ENCODE measurements at places on chromosomes 3 and 15.

GRCh38 chr15:63075984-63076713 lies 33.6 kb downstream of the TPM1 start:
- no peak for DNase-seq

GRCh38 chr15:76987896-76988860 lies 6.7 kb upstream of the PSTPIP1 start:
- no peak for DNase-seq

DNA sequence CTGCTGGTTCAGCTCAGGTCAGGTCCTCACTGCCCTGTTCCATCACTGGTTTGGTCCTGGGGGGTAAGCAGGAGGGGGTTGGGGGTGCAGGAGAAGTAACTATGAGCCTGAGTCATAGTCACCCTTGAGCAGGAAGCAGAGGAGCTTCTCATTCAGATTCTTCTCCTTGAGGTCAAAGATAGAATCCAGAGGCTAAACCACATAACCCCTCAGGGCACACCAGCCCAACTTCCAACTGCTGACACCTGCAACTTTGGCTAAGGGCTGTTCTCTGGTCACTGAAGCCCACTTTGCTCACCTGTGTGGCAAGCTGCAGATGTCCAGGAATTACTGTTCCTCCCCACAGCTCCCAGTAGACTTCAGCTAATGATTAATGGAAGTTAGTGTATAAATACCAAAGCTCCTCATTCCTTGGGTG lies 48.8 kb upstream of the LRRFIP2 start:
- no peak for DNase-seq

DNA sequence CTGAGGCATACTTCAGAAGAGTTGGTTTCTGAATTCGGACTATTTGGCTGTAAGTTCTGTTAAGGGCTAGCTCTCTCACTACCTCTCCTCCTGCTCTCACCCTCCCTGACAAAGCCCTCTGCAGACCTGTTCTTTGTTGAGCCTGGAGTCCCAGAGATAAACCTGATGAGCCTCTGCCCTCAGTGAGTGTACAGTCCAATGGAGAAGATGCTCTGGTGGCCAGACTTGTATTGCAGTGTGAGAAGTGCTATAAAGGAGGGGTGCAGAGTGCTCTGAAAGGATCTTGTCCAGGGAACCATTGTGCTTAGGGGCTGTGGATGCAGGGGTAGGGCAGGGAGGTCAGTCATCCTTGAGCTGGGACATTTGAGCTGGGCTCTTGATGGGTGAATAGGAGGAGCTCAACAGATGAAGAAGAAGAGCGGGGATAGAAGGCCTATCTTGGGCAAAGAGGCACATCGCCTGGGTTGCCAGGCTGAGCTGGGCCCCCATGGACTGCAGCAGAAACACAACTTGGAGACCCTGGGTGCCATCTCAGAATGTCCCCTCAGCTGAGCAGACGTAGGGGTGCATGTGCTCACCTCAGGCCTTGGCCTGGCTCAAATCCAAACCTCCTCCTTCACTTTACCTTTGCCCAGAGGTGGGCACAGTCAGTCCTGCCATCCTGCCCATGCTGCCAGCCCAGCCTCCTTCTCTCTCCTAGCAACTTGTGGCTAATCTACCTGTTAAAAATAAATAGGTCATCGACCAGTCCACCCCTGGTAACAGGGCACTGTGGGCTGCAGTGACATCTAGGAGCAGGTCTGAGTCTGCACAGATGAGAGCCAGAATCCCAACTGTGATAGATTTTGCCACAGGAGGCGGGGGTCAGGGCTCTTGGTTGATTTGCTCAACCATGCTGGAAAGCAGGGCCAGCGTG lies 3.3 kb downstream of the CAND2 start:
- DNase-seq: no peak

GRCh38 chr3:151504606-151505005 lies 43.7 kb upstream of the IGSF10 start:
- DNase-seq: no peak

DNA sequence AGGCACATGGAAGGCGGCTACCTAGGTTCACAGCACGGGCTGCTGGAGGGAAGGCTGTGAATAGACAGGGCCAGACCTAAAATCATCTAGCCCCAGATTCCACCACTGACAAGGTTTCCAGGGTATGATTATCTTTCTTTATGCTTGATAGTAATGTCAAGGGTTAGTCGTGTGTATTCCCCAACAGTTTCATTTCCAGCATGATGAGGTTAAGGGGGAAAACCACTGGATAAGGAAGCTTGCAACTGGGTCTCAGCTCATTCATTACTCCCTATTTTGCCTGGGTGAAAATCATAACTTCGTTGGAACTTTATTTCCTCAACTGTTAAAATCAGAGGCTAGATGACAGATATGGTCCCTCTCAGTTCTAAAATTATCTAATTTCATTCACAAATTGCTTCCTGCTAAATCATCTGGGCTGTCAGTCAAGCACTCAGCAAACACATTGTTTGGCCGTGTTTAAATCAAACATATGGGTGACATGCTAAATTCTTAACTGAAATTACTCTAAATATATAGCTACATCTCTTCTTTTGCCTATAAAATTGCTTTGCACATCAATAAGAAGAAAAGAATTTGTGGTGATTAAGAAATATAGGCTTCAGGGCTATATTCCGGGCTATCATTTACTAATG lies 111.7 kb downstream of the CYP19A1 start:
- no peak for DNase-seq

GRCh38 chr15:74839526-74840395 lies 3.2 kb downstream of the ULK3 start:
- DNase-seq: no peak

DNA sequence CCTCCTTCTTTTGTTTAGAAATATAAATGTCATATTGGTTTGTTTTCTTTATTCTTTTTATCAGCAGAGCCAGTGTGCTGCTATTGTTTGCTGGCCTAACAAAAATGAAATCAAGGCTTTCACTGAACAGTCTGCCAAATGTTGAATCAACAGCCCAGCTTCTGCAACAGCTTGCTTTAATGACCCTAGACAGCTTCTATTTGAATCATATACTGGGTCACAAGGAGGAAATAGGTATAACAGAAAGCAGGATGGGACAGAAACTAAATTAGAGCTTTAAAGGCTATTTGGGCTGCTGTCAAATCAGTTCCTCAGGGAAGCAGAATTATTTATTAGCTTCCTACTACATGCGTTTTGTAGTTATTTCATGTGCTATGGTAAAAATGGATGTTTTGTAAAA lies 12.1 kb upstream of the DNAJC13 start:
- DNase-seq: peak; percentile 62

GRCh38 chr3:94336046-94336753 lies 273.3 kb downstream of the NSUN3 start:
- DNase-seq: peak; percentile 63

DNA sequence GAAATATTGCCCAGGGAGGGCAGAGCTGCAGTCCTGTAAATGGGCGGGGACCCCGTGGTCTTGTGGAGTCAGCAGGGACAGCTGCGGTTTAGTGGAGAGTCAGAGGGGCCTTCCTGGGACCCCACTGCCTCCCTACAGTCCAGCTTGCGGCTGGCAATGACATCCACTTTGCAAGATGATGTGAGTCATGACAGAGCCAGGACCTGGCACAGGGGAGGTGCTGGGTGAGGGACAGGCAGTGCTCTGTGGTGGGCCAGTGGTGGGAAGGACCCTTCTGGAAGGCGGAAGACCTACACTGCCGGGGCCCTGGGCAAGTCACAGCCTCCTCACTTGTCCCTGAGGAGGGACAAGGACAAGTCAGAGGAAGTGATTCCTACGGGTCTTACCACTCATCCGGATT lies 17.8 kb downstream of the APBA2 start:
- DNase-seq: no peak

- peak; percentile 57 for DNase-seq
Observed at GRCh38 chr3:56800130-56800831, 1.5 kb downstream of the ARHGEF3 start.

DNA sequence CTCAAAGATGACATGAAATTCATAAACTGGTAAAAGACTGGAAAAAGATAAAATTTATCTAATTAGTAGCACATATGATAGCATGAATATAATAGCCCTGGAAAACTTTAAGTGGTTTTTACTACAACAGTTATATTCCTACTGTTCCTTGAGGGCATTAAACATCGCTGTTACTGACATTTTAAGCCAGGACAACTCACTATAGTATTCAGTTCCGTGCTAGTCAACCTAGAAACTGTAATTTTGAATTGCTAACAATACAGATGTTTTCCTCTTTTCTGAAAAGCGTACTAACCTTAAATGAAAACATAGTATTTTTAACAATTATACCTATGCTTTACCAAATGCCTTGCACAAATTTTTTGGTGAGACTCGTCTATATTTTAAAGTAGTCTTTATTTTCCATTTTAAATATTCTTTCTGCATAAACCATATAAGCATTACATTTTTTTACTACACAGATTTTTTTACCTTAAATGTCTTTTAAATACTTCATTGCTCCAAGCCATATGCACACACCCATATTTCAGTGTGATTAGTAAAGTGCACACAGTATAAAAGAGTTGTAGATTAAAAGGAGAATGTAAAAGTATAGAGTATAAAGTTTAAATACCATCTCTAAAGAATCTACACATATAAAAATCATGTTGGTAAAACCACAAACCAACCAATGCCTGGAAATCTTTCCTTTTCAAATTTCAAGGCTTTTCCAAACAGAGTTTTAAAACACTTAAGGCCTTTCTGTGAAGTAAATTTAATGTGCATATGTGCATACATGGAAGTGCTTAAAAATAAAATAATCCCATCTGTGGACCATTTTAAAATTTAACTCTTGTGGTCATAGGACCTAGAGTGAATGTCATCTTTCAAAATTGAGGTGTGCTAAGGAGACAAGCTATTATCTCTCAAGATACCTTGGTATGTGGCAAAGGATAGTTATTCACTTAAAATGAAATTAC lies 20.1 kb upstream of the CBLB start:
- no peak for DNase-seq

DNA sequence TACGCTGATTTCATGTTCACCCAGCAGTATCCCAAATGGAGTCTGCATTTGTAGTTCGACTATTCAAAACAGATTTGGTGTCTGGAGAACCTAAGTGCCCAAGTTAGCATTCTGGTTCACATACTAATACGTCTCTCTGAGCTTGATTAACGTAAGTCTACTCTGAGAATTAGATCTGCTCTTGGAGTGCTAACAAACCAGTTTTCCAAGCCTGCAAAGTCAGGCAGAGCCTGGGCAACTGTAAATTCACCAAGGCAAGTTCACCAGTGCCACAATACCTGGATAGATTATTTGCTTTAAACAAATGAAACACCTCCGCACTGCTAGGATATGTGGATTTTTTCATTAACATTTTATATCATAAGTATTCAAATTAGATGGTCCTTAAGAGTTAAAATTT lies 912.6 kb downstream of the ROBO1 start:
- DNase-seq: no peak

DNA sequence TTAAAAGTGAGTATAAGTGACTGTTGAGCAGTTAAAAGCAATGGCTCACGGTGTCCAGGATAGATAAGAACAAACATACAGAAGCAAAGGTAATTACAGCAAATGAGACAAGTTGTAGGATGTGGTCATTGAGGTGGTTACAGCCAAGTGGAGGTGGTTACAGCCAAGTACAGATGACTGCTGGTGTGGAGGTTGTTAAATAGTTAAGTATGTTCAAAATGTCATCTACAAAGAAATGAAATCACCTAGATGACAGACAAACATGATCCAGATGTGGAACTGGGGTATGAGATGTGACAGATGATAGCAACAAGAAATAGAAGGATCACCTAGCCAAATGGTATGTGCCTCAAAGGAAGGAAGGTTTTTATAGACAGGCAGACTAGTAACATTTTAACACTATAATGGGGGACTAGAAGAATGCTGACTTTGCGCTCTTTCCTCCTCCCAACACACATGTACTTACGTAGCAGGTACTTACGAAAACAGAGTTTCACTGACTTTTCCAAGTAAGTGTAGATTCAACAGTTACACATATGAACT lies 6.8 kb upstream of the ANKRD28 start:
- no peak for DNase-seq

- peak; percentile 16 for DNase-seq
Observed at GRCh38 chr15:36109943-36110658, 469.3 kb upstream of the CDIN1 start.

GRCh38 chr15:33292717-33293307 lies 18.0 kb upstream of the RYR3 start:
- peak; percentile 81 for DNase-seq

GRCh38 chr15:36632226-36632625 lies 52.8 kb downstream of the CDIN1 start:
- no peak for DNase-seq

DNA sequence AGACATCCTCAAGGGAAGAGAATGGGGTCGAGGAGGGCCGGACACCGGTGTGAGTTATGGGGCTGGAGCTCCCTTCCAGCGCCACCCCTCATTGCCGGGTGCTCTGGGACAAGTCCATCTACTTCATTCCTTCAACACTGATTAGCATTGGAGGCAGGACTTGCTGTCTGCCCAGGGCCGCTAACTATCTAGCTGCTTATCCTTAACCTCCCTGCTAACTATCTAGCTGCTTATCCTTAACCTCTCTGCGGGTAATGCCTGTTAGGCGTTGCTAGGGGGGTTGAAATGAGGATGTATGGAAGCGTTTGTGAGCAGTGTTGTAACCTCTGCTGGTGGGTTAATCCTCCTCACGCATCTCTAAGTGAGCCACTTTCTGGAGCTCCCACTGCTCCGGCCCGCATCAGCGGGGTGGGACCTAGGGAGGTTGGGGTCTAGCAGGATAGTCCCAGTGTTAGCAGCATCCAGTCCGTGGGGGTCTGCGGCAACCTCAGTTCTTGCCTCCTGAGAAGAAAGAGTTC lies 10.9 kb upstream of the CHAC1 start:
- DNase-seq: peak; percentile 42

DNA sequence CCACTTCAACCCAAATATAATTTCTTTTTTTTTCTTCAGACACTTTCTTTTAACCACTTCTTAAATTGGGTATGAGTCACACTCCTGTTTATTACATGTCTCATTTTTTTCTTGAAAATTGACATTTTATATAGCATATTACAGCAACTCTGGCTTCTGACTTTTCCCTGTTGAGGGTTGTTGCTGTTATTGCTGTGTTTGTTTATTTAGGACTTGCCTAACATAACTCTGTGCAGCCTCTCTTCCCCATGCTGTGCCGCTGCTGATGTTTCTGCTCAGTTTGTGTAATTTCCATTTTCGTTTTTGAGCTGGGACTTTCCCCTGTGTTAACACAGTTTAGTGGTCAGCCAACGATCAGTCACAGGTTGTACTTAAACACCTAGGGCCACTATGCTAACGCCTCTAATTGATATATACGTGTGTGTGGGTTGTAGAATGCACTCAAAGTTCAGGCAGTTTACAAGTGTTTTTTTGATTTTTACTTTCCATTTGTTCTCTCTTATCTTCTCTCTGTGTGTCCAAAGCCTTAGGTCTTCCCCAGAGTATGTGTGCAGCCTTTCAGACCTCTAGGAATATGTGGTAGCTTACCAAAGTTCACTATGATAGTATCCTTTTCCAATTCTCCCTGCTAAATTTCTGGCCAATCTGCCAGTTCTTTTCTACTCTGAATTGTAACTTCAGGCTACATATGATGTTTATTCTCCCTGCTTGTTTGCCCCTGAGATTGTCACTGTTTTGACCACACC lies 337.2 kb downstream of the ZBTB20 start:
- peak; percentile 14 for DNase-seq

- DNase-seq: no peak
Observed at GRCh38 chr3:193868590-193868989, 267.4 kb upstream of the HES1 start.

All from lung microvascular endothelial cell (primary cell).